Fibroblast of skin of back (primary cell): ENCODE measurements at places on chromosomes 2 and 18.

DNA sequence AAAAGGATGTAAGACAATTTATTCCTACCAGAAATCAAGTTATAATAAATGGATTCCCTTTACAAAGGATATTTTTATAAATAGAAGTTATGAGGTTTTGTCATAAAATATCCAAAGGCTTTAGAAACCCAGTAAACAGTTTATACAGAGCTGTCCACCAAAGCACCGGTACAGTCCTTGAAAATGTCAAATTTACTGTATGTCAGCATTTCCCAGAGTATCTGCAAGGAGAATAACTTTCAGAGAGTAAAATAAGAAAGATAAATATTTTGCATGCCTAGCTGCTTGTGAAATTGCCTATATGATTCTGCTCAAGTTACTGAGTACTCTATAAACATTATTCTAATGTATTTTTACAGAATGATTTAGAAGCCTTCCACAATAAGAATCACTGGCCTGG is 923.3 kb upstream of the DDX18 start:
- DNase-seq = no peak

DNA sequence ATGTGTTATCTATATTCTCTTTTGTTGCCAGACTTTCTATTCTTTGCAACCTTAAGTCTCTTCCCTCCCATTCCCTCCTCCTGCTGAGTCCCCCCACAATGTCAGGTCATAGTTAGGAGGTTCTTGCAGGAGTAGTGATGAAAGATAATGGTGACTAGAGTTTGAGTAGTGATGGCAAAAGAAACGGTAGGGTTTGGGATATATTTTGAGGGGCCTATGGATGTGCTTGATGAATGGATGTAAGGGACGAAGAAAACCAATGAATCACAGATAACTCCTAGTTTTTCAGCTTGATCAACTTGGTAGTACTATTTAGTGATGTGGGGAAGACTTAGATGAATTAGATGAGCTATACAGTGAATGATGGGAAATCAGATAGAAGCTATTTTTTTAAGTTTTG is 21.0 kb downstream of the EML4 start:
- DNase-seq = no peak

DNA sequence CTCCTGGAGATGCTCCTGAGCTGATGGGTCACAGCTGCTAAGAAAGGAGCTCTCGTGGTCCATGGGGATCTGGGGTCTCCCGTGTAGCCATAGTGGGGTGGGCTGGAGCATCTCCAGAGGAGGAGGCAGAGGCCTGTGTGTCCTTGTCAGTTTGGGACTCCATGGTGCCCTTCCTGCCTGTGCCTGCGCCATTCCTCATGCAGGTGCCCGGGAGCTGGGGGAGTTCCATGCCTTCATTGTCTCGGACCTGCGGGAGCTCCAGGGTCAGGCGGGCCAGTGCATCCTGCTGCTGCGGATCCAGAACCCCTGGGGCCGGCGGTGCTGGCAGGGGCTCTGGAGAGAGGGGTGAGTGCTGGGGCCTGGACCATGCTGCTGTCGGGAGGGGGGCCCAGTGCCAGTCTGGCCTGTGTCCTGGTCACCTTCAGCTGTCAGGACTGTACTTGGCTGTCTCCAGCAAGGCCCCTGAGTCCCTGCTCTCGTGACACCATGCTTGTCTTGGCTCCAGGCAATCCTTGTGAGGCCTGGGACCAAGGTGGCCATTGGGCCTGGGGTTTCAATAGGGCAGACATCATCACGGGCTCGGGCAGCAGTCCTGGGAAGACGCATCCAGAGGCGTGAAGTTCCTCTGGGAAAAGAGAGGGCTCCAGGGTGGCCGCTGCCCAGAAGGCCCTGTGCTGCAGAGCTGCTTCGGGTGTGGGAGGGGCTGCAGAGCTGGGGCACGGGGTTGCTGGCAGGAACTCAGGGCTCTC is 7.3 kb downstream of the CAPN10 start:
- no peak for DNase-seq

DNA sequence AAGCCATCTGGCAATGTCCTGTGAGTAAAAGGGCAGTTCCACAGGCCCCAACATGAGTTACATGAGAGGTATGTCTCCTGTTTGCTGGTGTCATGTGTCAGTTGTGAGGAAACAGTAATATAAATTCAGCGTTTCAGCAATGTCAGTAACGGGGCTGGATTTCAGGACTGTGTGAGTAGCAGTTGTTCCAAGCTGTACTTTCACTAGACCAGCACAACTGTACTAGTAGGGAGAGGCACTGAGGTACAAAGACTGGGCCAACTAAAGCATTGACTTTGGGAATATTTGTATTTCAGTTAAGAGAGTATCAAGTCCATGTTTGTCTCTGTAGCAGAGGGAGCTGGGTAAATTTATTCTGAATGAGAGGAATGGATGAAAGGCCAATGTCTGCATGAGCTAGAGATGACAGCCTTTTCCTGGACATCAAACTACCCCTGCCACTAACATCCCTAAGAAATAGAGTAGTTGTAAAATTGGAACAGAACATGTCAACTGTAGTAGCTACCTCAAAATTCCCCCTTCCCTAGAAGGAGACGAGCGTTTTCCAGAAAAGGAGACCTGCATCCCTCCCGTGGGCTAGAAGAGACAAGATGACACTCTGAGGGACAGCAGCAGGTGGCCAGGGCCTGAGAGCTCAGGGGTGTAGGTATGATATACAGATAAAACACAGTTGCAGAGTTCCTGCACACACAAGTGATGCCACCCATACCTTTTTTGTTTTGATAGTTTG is 24.4 kb downstream of the EIF4E2 start:
- DNase-seq = no peak

GRCh38 chr2:11409572-11409959 is 56.4 kb downstream of the E2F6 start:
- no peak for DNase-seq

DNA sequence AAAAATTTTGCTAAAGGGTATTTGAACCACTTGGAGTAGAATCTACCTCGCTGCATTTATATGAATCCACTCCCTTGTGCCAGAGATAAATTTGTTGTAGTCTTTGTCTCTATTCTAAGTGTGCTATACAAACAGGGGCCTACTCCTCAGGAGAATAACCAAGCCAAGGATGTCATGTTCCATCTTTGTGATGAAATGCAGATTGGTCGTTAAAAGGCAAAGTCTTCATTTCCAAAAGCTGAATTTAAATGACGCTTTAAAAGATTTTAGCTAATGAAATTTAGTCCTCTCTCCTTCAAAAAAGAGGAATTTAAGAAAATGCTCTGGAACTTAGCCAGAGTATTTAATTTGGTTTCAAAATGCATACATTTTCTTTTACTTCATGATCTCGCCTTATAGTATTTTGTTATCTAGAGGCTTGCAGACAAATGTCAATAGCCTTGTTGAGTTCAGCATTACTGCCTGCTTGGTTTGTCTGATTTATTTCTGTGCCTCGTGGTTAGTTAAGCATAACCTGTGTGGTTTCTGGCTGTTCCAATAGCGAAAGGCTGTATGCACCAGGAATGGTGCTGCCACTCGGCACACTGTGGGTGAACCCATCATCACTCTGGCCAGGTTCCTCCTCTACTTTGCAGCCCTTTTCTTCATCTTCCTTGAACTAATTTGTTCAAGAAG is 417.6 kb downstream of the ZNF521 start:
- no peak for DNase-seq

DNA sequence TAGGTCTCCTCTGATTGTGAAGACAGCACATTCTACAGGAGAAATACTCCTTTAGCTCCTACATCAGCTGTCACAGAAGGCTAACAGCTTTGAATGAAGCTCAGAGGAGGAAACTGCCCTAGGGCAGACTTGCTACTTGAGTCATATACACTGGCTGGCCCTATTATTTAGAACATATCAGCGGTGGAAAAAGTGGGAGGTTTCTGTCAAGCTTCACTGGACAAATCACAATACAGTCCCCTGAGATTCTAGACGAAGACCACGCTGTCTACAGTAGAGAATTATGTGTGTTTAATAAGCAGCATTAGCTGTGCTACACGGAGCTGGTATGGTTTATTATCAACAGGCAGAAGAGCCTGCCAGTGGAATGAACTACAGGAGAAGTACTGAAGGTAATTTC is 230.9 kb upstream of the FSIP2 start:
- DNase-seq = no peak
